ENCODE measurements at places on chromosomes 3 and 15.

DNA sequence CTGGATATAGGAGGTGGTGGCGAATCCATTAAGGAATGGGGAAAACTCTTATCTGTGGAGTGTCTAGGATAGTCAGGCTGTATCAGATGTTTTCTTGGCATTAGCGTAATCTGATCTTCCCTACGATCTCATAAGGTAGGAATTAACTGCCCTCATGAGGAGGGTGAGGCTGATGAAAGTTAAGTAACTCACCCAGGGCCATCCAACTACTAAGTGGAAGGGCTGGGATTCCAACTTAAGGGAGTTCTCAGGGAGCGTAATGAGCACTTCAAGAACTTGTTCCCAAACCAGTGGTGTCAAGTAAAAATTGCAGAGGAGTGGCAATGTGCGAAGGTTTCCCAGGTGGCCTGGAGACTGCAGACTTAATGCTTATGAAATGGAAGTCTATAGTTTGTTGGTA lies 55.9 kb upstream of the OSBPL11 start:
- no peak for DNase-seq

DNA sequence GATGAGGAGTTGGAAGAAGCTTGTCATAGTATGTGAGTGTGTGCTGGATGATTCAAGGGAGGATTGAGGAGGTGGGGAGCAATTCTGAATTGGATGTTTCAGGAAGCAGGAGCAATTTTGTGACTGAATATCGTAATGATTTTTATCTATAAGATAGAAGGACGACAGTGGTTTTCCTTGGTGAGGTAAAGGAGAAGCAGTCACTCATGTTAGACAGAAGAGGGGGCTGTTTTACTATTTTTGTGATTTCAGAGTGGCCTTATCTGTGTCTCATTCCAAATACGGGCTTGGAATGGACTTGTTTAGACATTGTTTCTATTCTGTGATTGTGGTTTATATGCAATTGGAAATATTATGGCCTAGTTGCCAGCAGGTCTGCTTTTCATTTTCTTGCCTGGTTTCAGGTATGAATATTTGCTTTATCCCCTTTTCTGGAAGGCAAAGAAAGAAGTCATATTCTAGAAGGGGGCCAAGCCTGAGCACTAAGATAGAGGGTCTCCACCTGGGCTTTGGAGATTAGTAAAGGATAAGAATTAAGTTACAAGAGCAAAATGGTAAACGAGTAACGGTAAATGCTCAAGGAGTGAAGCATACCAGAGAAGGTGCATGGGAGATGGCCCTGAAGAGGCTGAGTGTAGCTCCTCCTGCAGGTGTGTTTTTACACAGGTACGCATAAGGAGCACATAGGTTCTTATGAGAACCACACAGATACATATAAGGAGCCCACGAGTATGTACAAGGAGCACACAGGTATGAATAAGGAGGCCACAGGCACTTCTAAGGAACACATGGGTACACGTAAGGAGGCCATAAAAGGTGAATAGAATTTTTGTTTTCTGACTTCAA lies 124.6 kb upstream of the KCNAB1 start:
- DNase-seq, result no peak

- DNase-seq, result no peak
Measured at GRCh38 chr15:77226652-77227051, 155.7 kb upstream of the TSPAN3 start.

DNA sequence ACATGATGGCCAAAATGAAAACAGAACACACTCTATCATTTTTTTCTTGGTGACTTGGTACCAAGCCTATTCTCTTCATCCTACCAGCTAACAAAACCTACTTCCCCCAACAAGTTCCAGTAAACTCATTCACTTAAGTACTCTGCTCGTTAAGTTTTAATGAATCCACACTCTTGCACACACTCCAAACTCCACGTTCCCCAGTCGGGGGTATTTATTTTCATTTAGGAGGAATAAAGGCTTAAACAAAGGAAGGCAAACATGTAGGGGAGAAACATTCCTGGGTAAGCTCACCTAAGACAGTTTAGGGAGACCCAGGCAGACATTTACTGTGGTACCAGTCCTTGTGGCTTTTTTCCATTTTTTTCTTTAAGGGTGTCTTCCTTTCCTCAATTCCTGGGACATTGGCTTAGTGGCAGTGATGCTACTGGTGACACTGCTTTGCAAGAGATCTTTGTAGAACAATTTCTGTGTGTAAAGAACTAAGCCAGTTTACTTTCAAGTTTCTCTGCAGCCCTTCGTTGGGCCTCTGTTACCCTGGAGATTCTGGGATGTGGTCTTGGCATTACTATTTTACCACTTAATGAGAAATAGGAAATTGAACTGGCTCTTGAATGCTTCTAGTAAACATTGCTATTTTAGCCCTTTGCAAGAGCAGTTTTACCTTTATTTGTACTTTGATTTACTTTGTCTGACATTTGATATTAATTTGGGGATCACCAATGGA lies 117.3 kb upstream of the C15orf61 start:
- DNase-seq, result no peak

- no peak for DNase-seq
Measured at GRCh38 chr3:42814246-42814645, 5.0 kb downstream of the ACKR2 start.

- DNase-seq, result no peak
Measured at GRCh38 chr3:43036621-43037423, 57.7 kb downstream of the GASK1A start.

GRCh38 chr3:115325539-115325938 lies 178.5 kb upstream of the ZBTB20 start:
- DNase-seq, result no peak

DNA sequence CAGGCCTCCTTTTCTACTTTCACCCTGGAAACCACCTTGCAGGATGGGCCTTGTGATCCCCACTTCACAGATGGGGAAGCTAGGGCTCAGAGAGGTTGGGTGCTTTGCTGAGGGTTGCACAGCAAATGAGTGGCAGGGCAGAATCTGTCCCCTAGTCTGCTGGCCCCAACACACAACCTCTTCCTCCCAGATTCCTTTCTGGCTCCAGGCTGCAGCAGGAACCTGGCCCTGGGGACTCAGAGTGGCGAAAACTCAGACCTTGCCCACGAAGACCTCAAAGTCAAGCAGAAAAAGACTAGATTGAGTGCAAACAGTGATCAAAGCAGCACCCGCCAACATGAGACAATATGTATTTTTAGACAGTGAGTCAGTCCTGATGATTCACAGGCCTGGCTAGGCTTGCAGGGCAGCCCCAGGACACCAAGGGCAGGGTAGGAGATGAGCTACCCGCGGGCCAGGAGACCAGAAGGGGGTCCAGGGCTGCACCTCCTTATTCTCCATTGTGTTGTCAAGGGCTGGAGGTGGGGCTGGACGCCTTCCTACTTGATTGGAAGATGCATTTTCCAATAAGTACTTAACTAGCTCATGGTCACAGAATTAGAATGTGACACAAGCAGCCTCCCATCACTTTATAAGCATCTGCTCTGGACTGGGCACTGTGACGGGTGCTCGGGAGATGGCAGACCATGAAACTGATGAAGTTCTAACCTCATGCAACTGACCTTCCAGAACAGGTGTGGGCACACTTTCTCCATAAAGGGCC lies 23.9 kb downstream of the GOLGA6L2 start:
- no peak for DNase-seq

GRCh38 chr3:42010530-42010929 lies 48.6 kb upstream of the ULK4 start:
- DNase-seq, result no peak

DNA sequence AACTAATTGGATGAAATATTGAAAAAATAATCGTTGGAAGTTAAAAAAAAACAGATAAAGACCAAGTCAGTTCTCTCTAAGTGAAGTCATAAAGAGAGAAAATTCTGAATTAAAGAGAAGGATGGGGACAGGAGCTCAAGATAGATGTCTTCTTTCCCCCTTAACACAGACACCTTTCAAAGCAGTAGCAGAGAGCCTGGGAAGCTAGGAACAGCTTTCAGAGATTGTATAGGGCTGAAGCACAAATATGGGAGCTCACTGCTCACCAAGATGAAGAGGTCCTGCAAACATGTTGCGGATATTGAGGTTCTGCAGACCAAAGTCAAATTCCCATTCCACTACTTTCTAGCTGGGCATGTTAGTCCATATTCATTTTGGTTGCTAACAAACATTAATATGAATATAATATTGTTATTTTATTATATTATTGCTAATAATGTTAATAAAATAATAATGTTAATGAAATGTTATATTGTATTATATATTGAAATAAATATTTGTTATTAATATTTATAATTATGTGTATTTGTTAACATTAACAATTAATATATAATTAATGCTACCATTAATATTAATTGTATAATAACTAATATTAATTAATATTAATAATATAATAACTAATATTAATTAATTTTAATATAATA lies 319.1 kb downstream of the OXSM start:
- DNase-seq, result no peak

DNA sequence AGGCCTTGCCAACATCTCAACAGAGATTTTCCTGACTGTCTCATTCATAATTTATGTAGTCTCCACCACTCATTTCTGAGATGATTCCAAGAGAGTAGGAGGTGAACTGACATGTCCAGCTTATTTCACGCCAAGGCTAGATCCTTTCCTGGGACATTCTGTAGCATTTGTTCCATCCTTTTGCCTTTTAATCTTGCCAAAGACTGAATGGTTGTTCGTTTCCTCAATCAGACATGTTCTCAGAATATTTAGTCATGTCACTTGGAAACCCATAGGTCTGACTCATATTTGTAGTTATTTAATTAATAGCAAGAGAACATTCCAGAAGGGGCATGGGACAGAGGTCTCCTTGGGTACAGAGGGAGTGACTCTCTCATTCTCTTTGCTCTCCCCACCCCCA lies 80.9 kb downstream of the DHX36 start:
- DNase-seq, result no peak

- no peak for DNase-seq
Measured at GRCh38 chr15:90145259-90145658, 43.0 kb upstream of the IDH2 start.

- no peak for DNase-seq
Measured at GRCh38 chr15:60392986-60393790, 4.6 kb downstream of the ANXA2 start.

GRCh38 chr15:43922021-43922420 lies 95.2 kb downstream of the WDR76 start:
- no peak for DNase-seq

DNA sequence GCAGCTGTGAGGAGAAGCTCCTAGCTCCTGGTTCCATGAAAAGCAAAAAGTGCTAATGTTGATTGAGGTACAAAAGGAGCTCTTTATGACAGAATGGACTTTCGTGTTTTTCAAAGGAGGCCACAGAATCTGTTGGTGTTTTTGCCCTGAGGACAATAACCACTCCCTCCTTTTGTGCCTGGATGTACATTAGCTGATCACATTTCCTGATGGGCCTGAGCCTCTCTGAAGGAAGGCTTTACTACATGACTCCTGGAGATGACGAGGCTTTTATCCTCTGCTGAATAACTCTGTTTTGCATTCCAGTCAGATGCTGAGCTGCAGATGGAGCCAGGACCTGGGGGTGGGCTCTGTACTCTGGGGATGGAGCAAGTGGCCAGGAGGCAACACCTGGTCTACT lies 301.9 kb downstream of the CACNA2D3 start:
- DNase-seq, result no peak

GRCh38 chr15:36921484-36922091 lies 178.8 kb downstream of the MEIS2 start:
- DNase-seq, result no peak

DNA sequence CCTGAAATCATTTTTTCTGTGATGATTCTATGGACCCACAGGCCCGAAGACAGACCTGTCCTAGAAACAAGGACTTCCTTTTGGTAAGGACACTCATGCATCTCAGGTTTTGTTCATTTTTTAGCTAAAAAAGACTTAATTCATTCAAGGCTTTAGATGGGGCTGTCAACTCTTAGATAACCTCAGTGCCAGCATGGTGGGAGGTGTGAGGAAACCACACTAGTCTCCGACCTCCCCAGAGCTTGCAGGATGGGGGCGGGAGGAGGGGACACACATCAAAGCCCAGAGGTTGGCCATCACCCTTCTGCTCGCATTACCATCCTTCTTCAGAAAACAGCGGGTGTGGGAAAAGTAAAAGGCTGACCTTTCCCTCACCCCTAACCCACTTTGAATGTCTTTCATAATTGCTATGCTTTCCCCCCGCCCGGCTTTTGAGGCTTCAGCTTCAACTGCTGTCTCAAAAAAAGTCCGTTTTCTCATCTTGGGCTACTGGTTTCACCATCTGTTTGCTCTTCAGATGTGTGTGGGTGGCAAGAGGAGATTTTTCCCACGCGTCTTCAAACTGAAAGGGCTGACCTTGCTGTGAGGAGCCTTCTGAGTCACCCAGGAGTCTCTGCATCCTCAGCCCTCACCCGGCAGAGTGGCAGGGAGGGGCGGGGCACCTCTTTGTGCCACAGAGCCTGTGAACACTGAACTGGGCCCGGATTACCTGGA lies 27.6 kb upstream of the CXCR6 start:
- peak; percentile 33 for DNase-seq

DNA sequence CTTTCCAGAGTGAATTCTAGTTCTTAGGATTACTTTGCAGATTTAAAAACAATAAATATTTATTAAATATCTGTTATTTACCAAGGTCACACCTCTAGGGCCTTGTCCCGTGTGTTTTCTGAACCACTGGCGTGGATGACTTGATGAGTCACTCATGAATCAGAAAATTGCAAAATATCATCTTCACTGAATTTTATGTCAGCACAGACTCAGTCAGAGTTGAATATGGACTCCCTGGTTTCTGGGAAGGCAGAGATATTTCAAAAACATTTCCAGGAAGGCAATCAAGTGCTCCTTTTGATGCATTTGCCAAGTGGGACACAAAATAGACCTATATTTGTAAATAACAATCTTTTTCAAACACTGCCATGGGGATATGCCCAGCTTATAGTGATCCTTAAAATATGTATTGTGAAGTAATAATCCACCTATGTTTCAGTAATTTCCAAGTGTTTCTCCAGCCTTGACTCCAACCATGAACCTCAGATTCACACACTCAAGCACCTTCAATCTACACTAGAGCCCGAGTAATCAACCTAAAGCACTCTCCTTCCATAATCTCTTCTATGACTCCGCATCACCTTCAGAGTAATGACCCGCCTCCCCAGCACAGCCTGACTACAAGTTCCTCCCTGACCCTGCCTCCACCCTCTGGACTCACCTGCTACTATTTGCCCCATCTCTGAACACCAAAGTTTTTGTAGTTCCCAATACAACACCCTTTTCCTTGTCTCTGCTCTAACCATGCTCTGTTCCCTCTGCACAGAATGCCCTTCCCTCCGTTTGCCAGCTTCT lies 24.3 kb downstream of the DPH3 start:
- no peak for DNase-seq

Data from naive thymus-derived CD4-positive, alpha-beta T cell (primary cell).